Stimulated activated CD4-positive, alpha-beta T cell treated with anti-CD3 and anti-CD28 coated beads, Interleukin-15, amount 100 ng/mL, for 48 hours (primary cell): ENCODE measurements at places on chromosomes 16 and 17.
A peak's percentile ranks its signal among the peaks of the same experiment; 100 is the strongest.

GRCh38 chr16:27080895-27081294, 14.2 kb downstream of the C16orf82 start:
- no peak for DNase-seq

GRCh38 chr16:47481698-47482374, 20.7 kb downstream of the PHKB start:
- DNase-seq = no peak

- no peak for DNase-seq
Observed at GRCh38 chr17:83068641-83069570, 10.5 kb upstream of the METRNL start.

DNA sequence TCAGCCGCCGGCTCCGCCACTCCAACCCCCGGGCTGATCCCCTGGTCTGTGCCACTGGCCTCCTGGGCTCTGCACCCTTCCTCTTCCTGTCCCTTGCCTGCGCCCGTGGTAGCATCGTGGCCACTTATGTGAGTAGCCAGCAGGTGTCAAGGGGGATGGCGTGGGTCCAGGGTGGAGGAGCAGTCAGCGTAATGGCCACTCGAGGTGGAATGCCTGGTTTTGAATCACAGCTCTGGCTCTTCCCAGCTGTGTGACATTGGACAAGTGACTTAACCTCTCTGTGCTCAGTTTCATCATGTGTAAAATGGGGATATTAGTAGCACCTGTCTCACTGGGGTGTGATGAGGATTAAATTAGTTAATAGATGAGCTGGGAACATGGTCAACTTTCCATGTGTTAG, 2.4 kb upstream of the LAT start:
- no peak for DNase-seq

DNA sequence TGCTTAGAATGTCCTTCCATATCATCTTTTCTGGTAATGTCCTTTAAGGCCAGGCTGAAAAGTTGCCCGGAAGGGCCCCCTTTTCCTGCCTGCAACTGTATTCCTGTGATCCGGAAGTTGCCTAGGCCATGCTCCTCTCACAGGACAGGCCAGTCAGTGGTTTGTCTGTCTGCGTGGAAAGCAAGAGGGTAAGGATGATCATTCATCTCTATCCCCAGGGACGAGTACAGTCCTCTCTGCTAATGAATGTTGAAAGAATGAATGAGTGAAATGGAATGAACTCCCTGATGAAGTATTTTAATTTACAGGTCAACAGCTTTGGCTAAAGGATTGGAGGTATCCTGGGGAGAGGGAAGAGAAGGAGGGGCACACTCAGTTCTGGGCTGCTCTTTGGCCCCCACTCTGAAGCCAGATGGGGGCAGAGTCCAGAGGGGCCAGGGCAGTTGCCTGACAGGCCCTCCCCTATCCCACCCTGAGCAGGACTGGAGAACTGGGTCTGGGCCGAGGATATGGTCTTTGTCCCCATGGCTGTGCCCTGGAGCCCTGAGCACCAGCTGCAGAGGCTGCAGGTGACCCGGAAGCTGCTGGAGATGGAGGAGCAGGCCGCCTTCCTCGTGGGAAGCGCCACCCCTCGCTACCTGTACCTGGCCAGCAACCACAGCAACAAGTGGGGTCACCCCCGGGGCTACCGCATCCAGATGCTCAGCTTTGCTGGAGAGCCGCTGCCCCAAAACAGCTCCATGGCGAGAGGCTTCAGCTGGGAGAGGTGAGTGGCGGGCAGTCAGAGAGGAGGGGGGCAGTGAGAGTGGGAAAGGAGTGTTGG, 3.2 kb downstream of the AOC3 start:
- no peak for DNase-seq

DNA sequence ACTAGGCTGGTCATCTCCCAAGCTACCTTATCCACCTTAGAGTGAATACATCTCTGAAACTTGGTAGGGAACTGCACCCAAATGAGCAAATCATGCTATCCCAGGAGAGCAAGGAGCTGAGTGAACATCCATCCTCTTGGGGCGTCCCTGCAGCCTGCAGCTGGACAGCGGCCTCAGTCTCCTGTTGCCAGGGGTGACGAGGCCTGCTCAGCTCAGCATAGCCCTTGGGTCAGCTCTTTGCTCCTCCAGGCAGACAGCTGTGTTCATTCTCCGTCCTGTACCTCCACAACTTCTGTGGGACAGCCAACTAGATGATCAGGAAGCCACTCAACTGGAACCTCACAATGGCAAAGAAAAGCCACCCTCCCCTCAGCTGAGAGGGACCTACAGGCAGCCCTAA, 111.9 kb downstream of the SOCS1 start:
- no peak for DNase-seq

- no peak for DNase-seq
Observed at GRCh38 chr17:18315562-18315922, 449 bp downstream of the SMCR8 start.

GRCh38 chr17:30519707-30520106, 42.5 kb downstream of the GOSR1 start:
- no peak for DNase-seq

- DNase-seq = no peak
Observed at GRCh38 chr17:43928609-43929008, 13.7 kb downstream of the PPY start.

- peak; percentile 78 for DNase-seq
Observed at GRCh38 chr17:44066204-44066930, at the start of gene LSM12. Gene LSM12, minus strand, starts transcription at chr17:44066671. Its CDS starts 84 bp downstream, at chr17:44066587.

GRCh38 chr17:39622380-39623006, 4.3 kb upstream of the PPP1R1B start:
- peak; percentile 40 for DNase-seq

DNA sequence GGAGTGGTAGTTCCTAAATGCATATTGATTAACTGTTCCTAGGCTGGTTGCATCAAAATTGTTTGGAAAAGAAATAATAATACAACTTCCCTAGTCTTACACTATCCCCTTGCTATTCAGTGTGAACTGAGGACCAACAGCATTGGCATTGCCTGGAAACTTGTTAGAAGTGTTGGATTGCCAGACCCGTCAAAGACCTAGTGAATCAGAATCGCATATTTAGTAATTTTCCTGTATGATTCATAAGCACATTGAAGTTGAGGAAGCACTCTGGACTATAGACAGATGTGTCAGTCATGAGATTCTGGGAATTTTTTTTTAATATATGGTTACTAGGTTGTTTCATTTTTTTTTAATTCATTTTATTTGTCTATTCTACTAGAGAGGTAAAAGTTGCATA, 34.7 kb upstream of the KCNJ16 start:
- no peak for DNase-seq

GRCh38 chr16:68257251-68257905, 6.9 kb upstream of the SLC7A6 start:
- no peak for DNase-seq

- DNase-seq = no peak
Observed at GRCh38 chr17:32303781-32304288, 38.1 kb downstream of the C17orf75 start.

- DNase-seq = no peak
Observed at GRCh38 chr17:17405673-17406072, 71.1 kb upstream of the MED9 start.

GRCh38 chr17:77951123-77951522, 7.4 kb upstream of the TNRC6C start:
- no peak for DNase-seq

- no peak for DNase-seq
Observed at GRCh38 chr16:66324815-66325515, 41.5 kb upstream of the CDH5 start.

GRCh38 chr17:65005858-65006257, 50.7 kb downstream of the GNA13 start:
- no peak for DNase-seq

DNA sequence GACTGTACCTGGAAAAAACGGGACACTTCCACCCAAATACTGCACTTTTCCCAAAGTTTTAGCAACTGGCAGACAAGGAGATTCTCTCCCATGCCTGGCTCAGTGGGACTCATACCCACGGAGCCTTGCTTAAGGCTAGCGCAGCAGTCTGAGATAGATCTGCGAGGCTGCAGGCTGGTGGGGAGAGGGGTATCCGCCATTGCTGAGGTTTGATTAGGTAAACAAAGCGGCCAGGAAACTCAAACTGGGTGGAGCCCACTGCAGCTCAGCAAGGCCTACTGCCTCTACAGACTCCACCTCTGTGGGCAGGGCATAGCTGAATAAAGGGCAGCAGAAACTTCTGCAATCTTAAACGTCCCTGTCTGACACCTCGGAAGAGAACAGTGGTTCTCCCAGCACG, 44.8 kb downstream of the UTP18 start:
- DNase-seq = no peak

DNA sequence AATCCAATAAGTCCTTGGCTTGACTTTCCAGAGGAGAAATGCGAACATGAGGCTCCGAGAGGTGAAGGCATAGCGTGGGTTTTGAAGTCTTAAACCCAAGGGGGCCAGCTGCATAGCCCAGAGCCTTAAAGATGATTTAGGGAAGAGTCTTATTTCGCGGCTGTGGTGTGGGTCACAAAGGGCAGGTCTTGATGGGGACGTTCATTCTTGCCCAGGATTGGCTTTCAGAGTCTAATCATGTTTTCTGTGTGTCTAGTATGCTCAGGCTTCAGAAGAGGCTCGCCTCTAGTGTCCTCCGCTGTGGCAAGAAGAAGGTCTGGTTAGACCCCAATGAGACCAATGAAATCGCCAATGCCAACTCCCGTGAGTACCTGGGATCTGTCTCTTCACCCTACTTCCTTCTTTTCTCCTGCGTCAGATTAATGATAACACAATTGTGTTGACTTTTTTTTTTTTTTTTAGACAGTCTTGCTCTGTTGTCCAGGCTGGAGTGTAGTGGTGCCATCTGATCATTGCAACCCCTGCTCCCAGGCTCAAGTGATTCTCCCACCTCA, 951 bp downstream of the RPL19 start:
- DNase-seq = no peak

DNA sequence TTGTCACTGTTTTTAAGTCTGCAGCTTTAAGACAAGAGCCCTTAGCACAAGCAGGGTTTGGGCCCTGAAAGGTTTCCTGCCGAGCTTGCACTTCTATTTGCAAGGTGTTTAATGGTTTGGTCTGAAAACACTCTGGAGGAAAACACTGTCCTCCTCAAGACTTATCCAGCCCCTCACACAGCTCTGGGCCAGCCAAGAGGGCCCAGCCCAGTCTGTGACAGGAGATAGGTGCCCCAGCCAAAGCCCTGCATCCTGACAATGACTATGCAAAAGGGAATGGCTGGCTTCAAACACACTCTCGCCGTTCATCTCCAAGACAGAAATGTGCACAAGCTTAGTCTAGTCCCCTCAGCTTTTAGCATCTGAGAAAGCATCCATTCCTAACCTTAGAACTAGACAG, 26.9 kb downstream of the MPG start:
- no peak for DNase-seq

DNA sequence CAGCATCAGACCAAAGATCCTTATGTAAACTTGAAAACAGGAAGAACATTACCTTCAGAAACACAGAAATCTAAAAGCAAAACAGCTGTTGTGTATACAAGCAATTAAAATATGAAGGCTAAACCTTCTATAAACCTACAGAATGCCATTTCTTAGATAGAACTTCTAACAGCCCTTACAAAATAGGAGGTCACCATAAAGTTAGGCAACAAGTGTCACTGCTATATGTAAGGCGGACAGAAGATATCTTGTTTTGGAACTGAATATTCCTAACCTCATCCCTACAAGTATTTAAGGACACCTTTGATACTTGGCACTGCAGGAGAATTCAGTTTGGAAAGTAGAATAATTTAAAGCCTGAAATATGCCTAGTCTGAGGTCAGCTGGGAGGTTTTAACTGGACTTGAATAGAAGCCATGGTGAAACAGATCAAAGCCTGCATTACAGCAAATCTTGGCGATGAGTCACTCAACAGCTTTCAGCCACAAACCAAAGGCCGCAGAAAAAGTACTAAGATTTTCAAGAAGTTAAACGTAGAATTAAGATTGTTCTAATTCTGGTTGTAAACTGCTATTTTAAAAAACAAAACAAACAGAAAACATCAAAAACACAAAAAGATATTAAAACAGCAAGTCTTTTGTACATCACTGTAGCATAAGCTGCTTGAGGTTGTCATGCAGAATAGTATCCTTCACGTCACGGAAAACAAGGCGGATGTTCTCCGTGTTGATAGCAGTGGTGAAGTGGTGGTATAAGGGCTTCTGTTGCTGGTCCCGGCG, 42.7 kb downstream of the GNA13 start:
- no peak for DNase-seq

DNA sequence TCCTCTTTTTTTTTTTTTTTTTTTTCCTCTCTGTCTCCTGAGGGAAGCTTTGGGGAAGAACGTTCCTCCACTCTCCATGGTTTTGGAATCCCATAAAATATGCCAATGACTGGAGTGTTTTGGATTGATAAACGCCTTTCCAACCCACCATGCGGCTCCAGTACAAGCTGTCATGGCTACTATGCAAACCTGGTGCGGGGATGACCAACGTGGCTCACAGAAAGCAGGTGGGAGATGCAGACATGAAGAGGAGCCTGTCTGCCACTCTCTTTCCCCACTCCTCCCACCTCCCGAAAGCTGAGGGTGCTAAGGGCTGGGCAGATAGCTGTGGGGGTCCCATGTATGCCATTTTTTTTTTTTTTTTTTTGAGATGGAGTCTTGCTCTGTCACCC, 69.9 kb upstream of the SEC14L1 start:
- DNase-seq = no peak

GRCh38 chr16:14562691-14563491, 67.2 kb downstream of the PARN start:
- no peak for DNase-seq

DNA sequence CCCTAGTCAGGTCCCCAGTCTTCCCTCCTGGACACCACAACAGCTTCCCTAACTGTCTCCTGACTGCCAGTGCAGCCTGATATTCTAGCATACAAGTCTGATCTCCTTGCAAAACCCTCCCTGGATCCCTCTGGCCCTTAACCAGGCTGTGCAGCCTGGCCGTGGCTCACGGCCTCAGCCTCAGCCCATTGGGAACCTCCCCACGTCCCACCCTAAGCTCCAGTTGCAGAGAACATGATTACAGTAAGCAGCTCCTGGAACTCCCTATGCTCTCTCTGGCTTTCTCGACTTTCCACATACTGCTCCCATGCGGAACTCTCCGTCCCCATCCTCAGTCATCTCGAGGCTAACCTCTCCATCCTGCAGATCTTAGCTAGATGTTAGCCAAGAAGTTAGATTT, 13.0 kb downstream of the ALOX12B start:
- no peak for DNase-seq

GRCh38 chr16:77919761-77920415, 102.5 kb upstream of the CLEC3A start:
- no peak for DNase-seq

DNA sequence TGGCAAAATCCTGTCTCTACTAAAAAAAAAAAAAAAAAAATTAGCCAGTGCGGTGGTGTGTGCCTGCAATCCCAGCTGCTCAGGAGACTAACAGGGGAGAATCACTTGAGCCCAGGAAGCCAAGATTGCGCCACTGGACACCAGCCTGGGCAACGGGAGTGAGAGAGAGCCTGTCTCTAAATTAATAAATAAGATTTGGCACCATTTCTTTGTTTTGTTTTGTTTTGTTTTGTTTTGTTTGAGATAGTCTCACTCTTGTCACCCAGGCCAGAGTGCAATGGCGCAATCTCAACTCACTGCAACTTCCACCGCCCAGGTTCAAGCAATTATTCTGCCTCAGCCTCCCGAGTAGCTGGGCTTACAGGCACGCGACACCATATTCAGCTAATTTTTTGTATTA, 9.4 kb upstream of the GAST start:
- DNase-seq = no peak

GRCh38 chr16:88839745-88840599, 16.8 kb downstream of the GALNS start:
- DNase-seq = no peak
